Right lobe of liver (tissue), 6 donors: ENCODE measurements at places on chromosomes 4 and X. TPM values are rescaled to one million over a fixed set of nuclear protein-coding genes. Genes with fewer than 3 reads are reported as not detected.

- no peak for DNase-seq
Measured at GRCh38 chrX:41759817-41760216, 35.8 kb downstream of the GPR82 start.

DNA sequence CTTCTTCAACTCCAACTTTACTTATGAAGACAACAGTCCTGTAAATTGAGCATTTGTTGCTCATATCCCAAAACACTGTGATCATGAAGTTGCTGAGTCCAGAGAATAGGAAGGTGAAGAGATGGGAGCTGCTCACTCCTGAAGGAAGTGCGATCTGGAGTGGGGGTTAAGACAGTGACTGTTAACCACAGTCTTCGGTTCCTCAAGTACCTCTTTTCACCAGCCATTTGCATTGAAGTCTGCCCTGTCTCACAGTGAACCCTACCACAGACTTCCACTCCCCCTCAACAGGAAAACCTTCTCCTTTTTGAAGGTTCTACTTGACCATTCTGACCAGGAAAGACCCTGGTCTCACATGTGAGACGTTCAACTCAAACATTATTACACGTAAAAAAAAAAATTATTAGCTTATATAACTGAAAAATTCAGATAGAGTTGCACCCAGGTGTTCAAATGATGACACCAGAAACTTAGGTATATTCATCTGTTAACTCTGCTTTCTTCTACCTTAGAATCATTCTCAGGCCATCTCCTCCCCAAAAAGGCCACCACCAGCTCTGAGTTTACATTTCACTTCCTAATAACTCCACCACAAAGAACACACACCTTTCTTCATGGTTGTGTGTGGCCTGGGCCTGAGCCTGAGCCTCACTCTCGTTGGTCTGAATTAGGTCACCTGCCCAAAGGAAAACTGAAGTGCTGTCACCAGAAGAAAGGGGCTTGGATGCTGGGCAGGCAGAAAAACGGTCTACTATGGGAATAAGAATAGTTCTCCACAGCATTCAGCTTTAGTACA lies 199.2 kb downstream of the DCTD start:
- DNase-seq: no peak

Gene REST
- 10.6 TPM for total RNA-seq

Gene LUZP4
- total RNA-seq: not detected
